Kidney (tissue), 22 donors: ENCODE measurements at places on chromosomes 6 and 20.

DNA sequence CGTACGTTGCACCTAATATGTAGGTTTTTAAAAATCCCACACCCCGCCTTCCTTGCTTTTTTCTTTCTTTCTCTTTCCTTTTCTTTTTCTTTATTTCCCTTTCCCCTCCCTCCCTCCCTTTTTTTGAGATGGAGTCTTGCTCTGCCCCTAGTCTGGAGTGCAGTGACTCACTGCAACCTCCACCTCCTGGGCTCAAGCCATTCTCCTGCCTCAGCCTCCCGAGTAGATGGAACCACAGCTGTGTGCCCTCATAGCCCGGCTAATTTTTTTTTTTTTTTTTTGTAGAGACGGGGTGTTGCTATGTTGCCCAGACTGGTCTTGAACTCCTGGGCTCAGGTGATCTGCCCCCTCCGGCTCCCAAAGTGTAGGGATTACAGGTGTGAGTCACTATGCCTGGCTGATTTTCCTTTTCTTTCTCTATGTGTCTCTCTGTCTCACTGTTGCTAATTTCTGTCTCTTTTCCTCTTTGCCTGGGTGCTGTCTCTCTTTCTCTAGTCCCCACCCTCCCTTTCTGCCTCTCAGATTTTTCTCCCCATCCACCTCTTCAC lies 61.2 kb downstream of the SRC start:
- no peak for DNase-seq

DNA sequence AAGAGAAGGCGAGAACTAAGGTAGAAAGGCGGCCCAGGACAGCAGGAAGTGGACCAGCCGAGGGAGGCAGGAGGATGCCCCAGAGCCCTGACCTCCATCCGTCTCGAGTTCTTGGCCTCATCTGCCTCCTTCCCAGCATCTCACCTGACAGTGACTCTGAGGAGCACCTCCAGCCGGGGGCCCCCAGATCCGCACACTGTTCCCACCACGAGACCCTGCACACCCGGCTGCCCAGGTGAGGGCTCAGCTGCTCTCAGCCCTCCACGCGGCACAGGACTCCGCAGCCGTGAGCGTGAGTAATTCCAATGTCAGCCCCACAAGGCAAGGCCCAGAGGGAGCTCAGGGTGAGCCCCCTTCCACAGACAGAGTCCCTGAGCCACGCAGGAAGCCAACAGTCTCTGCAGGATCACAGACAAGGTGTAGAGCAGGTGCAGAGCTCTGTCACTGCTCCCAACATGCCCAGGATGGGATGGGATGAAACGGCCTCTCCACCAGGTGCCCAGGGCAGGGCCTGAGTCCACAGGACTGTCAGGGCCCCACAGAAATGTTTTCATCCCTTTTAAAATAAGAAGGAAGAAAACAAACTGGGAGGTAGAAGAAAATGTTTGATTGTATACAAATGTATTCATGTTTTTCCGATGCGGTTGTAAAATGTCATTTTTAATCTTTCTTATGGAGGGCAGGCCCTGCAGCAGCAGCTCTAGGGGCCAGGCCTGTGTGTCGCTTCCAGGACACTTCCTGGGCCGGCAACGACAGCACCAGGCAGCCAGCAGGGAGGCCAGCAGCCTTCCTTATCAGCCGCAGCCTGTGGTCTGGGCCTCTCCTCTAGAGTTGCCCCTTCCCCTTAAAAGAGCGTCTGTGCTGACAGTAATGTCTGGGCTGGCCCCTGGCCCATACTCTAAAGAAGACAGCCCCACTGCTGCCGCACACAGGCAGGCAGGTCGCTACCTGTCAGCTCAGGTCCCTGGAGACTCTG lies 66.9 kb downstream of the DLL1 start:
- DNase-seq, result no peak

- no peak for DNase-seq
Observed at GRCh38 chr6:44225579-44226325, 2.4 kb downstream of the SLC29A1 start.

- no peak for DNase-seq
Observed at GRCh38 chr6:133130863-133131262, 110.3 kb upstream of the EYA4 start.

- no peak for DNase-seq
Observed at GRCh38 chr20:59214073-59214472, 50.5 kb downstream of the ZNF831 start.

DNA sequence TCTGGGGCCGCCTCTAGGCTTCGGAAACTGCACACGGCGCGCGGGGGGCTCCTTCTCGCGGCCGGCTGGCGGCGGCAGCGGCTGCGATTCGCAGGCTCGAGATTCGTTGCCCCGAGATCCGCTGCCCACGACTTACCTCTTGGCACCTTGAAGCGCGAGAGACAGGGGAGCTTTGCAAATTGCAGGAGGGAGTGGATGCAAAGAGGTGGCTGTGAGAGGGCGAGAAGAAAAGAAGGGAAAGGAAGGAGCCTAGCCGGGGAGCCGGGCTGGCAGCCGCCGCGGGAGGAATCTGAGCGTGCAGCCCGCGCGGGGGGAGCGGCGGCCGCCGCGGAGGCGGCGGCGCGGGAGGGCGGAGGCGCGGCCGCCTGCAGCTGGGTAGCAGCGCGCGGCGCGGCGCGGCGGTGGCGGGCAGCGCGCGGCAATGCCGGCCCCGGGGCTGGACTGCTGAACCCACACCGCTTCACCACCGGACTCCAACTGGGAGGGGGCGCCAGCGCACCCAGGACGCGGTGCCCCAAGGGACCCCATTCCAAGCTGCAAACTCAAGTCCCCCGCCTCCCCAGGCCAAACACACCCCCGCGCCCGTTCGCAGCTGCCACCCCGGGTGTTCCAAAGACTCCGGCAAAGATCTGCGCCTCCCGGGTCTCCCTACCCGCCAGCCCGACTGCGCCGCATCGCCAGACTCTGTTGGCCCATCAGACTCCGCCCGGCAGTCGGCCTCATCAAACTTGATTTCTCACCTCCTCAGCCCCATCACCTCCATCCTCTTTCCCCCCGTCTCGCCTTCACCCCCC lies 44.2 kb upstream of the SUPT3H start:
- DNase-seq, result peak; percentile 85

- DNase-seq, result no peak
Observed at GRCh38 chr20:38350879-38351775, 4.8 kb downstream of the LBP start.

- DNase-seq, result no peak
Observed at GRCh38 chr6:127077886-127078285, 40.6 kb upstream of the RSPO3 start.

- no peak for DNase-seq
Observed at GRCh38 chr6:31776485-31776988, 591 bp downstream of the VWA7 start.

DNA sequence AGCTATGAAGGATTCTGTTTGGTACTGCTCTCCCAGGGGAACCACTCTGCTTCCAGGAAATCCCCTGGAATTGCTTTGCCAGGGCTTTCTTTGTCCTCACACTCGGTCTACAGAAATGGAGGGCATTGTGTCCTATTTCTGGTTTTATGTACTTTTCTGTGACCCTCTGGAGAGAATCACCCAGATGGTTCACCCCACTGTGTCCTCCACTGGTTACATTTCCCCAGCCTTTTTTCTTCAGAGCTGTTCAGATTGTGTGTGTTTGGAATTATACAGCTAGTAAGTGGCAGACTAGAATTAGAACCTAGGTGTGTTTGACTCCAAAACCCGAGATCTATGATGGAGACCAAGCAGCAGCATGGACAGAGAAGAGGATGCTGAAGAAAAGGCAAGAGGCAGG lies 80.8 kb downstream of the CD164 start:
- DNase-seq, result no peak

- DNase-seq, result no peak
Observed at GRCh38 chr6:30679765-30680535, 6.5 kb downstream of the PPP1R18 start.

DNA sequence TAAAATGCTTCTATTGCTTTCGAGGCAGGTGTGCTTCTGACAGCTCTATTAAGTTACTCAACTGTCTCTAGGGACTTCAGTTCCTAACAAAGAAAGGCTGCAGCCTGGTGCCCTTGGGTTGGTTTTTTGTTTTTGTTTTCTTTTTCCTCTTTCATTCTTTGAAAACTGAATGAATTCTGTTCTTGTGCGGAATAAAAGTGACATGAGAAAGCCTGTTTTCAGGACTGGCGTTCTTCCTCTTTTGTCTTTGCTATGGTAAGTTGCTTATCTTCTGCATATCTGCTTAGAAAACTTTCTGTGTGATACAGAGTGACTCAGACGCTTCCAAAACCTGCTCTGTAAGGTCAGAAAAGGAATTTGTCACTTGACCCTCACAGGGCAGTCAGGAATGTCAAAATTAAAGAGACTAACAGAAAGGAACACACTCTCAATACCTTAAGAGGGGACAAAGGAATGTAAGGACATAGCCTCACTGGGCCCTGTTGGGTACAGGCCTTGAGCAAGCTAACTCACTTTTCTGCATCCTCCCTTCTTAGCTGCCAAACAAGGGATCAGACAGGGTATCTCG lies 56.2 kb upstream of the NHSL1 start:
- no peak for DNase-seq

DNA sequence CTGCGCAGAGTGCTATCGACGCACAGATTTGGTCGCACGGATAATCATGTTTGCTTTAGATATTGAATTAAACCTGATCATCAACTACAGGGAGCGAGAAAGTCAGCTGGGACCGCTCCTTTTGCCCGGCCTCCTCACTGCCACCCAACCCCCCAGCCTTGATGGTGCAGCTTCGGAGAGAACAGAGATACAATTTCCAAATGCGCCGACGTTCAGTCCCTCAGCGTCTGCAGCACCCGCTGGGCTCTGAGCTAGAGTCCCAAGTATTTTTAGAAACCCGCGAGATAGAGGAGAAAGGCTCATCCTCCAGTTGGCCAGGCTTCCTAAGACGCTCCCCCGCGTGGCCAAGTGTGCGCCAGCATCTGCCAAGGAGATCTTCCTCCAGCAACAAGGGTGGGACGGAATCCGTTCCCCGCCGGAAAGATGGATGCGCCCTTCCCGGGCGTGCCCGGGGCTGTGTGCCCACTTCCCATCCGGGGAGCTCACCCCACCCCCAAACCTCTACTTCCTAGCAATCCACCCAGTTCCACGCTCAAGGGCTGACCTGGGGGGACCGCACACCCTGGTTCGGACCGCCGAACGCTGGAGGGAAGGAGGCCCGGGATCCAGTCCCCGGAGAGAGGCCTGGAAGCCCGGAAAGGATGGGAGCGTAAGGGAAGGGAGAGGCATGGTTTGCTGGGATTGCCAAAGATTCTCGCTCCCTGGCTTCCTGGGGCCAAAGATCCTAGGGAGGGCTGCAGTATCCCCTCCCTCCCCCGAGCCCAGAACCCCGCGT lies 4.1 kb downstream of the NKX2-2 start:
- DNase-seq, result no peak

DNA sequence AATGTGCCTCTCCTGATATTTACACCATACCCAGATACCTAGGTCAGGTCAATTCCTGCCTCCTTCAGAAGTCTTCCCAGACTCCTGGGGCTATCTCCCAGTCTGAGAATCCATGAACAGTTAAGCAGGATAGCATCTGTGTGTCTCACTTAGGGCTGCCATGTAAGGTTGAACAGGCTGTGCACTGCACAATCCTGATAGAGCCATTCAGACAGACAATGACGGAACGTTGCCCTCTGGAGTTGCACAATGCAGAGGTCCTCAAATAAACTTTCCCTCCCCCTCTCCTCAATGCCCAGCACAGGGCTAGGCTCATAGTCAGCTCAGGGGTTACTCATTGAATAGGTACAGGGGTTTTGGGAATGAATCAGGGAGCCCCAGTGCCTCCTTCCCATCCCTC lies 89.7 kb downstream of the CD40 start:
- no peak for DNase-seq

DNA sequence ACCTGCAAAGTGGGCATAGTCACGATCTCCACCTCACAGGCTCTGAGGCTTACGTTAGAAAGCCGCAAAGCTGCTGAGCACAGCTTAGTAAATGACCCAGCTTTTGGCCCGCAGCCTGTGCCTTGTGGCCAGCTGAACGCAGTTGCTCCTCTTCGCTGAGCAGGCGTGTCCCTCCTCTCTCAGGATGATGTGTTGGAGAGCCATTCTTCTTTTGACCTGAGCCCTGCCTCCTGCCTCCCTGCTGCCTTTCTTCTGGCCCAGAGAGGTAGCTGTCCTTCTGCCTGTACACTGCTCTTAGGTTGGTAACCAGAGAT lies 47.6 kb upstream of the MYL9 start:
- no peak for DNase-seq

GRCh38 chr20:46740214-46740609 lies 30.8 kb downstream of the SLC2A10 start:
- no peak for DNase-seq

GRCh38 chr6:149961728-149962425 lies 1.9 kb upstream of the ULBP1 start:
- DNase-seq, result no peak

DNA sequence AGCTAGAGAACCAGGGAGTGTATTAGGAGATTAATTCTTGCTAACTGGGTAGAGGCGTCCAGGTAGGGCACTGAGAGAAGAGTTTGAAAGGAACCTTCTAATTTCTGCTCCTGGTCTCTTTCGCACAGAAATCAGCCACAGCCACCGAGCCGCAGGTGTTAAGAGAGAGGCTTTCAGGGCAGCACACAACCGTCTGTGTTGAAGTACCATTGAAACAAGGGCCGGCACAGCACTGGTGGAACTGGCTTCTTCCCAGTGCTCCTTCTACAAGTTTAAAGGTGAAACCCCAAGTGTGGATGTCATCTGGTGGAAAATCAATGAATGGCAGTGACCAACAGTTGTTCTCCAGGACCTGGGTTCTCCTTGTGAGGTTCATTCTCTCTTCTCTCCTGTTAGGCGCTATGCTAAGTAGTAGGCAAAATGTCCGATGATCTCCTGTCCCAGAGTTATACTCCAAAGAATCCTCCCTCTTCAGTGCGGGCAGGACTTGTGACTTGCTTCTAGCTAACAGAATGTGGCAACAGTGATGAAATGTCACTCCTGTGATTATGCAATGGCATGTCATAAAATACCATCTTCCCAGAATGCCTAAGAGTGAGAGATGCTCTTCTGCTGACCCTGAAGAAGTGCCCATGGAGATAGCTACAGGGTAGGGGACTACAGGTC lies 15.0 kb upstream of the RIN2 start:
- no peak for DNase-seq

DNA sequence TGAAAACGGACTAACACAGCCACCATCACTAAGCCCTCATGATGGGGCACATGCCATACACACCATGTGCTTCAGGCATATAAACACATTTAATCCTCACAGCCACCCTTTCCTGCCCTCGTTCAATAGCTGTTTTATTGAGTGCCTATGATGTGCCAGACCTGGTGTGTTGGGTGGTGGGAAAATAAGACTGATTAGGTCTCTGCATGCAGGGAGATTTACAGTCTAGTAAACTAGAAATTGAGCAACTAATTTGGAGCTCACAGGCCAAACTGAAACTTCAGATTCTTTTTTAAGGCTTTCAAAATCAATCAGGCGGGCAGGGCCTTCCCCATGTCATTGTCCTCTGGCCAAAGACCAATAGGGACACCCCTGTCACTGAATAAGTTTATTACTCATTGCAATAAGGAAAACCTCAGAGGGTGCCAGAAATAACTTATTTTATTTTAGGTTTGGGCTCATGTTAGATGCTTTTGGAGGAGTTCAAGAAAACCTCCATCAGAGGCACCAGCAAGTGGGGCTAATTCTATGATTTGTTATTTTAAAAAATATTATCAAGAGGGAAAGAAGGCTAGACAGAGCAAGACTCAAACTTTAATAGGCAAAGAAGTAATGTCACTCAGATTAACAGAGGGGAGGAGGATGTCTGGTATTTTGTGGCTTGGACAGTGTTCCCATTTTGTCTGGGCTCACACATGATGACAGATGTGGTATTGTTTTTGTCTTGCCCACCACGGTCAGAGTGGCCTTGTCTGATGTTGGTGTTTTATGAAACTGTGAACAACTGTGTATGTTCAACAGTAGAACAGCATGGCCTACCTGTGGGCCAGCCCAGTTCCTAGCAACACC lies 12.0 kb downstream of the ZFP64 start:
- no peak for DNase-seq
